Neural progenitor cell (in vitro differentiated cells): ENCODE measurements at places on chromosomes 3 and 15. TPM values are rescaled to one million over a fixed set of nuclear protein-coding genes. Genes with fewer than 3 reads are reported as not detected.

- H3K4me1 ChIP-seq, result peaks cover 5% of the 10 kb centered on the region
- H3K27me3 ChIP-seq, result peaks cover 41% of the 10 kb centered on the region
- no peak overlapping the region for H3K27ac ChIP-seq
Observed at GRCh38 chr3:132038198-132038825, 3.5 kb upstream of the CPNE4 start.

The DNAH12 gene
- 0.02 and 0.03 TPM in 2 replicates for total RNA-seq

The ZPLD1 gene
- 0.28 and 0.31 TPM in 2 replicates for total RNA-seq

The NCEH1 gene
- 3.7 and 7.7 TPM in 2 replicates for total RNA-seq

DNA sequence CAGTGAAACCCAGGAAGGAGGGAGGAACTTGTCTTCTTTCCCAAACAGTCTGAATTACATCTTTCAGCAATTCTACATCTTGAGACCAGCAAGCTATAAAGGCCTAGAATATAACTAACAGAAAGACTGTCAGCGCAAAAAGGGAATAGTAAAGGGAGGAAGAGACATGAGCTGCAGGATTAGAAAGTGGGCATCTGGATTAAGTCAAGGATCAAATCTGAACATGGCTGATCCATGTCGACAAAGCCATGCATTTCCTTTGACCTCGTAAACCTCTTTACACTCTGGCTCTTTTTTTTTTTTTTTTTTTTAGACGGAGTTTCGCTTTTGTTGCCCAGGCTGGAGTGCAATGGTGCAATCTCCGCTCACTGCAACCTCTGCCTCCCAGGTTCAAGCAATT is 35.4 kb upstream of the KCNMB3 start:
- H3K4me1 ChIP-seq, result no peaks in the 10 kb centered on the region
- H3K4me3 ChIP-seq, result no peak overlapping the region
- H3K27me3 ChIP-seq, result no peaks in the 10 kb centered on the region

- no peak for DNase-seq
- no peak overlapping the region for H3K27ac ChIP-seq
- no peaks in the 10 kb centered on the region for H3K27me3 ChIP-seq
- peaks cover 8% of the 10 kb centered on the region for H3K36me3 ChIP-seq
Observed at GRCh38 chr15:68298882-68299381, 21.4 kb downstream of the FEM1B start.

GRCh38 chr3:72426618-72427397 is 421.4 kb downstream of the SHQ1 start:
- H3K4me1 ChIP-seq, result peaks cover 35% of the 10 kb centered on the region
- H3K27me3 ChIP-seq, result no peaks in the 10 kb centered on the region
- no peak for DNase-seq
- H3K36me3 ChIP-seq, result peaks cover 4% of the 10 kb centered on the region
- H3K4me3 ChIP-seq, result no peak overlapping the region

DNA sequence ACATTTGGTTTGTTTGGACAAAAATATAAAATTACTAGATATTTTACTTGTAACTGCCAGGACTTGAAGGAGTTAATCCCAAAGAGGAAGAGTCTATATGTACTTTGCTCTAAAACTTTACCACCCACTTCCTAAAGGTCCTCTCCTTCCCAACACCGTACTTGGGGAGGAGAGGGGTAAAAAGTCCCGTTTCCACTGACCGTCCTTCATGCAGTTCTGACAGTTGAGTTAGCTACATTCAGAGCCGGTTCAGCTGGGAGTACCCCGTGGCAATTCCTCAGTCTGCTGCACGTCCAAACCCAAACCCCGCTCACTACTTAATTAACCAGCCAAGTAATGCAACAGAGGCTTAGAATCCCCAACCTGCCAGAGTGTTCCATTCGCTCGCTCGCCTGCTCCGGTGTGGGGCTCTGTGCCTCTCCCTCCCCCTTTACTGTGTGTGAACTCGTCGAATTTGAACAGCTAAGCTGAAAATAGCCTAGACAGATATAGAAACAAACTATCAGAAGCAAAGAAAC is 519.7 kb downstream of the FOXP1 start:
- H3K4me1 ChIP-seq, result peaks cover 43% of the 10 kb centered on the region
- no peaks in the 10 kb centered on the region for H3K36me3 ChIP-seq
- no peak overlapping the region for H3K27ac ChIP-seq
- H3K4me3 ChIP-seq, result peak overlapping the region; percentile 57
- DNase-seq, result peak; percentile 72
- peaks cover 4% of the 10 kb centered on the region for H3K27me3 ChIP-seq

GRCh38 chr15:41333026-41333562 is 413 bp downstream of the NUSAP1 start:
- H3K27me3 ChIP-seq, result no peaks in the 10 kb centered on the region
- peak overlapping the region; percentile 91 for H3K4me3 ChIP-seq
- peaks cover 22% of the 10 kb centered on the region for H3K4me1 ChIP-seq

The WDR73 gene
- 37.4 and 46.8 TPM in 2 replicates for total RNA-seq

- no peak for DNase-seq
- H3K4me1 ChIP-seq, result no peaks in the 10 kb centered on the region
- no peaks in the 10 kb centered on the region for H3K36me3 ChIP-seq
- no peak overlapping the region for H3K27ac ChIP-seq
- no peaks in the 10 kb centered on the region for H3K27me3 ChIP-seq
Observed at GRCh38 chr3:55085231-55085630, 157.4 kb upstream of the LRTM1 start.

DNA sequence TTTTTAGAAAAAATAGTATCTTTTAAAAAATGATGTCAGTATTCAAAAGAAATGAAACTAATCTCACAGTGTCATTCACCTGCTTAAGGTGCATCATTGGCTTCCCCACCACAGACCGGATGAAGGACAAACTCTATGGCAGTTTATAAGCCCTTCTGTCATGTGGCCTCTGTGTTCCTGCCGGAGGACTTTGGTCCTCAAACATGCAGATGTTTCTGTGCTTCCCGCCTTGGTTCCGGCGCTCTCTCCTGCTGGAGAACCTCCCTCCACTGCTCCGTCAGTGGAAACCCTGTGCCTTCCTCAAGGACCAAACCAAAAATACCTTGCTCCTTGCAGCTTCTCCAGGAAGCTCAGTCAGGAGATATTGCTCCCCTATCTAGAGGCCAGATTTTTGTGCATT is 326.3 kb downstream of the UACA start:
- no peaks in the 10 kb centered on the region for H3K27me3 ChIP-seq
- no peak overlapping the region for H3K27ac ChIP-seq
- no peaks in the 10 kb centered on the region for H3K36me3 ChIP-seq
- H3K4me1 ChIP-seq, result peaks cover 57% of the 10 kb centered on the region
- no peak overlapping the region for H3K4me3 ChIP-seq

DNA sequence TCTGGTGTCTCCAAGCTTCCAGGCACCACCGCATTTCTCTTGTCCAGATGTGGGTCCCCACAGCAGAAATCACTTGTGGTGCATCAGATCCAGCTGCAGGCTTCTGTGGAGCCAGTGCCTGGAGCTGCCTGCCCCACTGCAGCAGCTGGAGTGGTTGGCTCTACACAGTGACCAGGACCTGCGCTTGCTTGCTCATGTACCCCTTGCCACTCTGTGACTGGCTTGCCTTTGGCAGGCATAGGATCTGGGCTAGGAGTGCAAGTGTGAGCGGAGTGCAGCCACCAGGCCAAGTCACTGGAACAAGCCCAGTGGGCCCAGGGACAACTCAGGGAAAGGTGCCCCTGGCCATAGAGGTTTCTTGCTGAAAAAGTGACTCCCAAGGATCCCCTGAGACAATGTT is 1400.0 kb upstream of the ALCAM start:
- no peaks in the 10 kb centered on the region for H3K27me3 ChIP-seq
- peaks cover 10% of the 10 kb centered on the region for H3K4me1 ChIP-seq
- H3K4me3 ChIP-seq, result no peak overlapping the region
- no peaks in the 10 kb centered on the region for H3K36me3 ChIP-seq
- DNase-seq, result no peak

The LIPC gene
- not detected in 2 replicates for total RNA-seq

DNA sequence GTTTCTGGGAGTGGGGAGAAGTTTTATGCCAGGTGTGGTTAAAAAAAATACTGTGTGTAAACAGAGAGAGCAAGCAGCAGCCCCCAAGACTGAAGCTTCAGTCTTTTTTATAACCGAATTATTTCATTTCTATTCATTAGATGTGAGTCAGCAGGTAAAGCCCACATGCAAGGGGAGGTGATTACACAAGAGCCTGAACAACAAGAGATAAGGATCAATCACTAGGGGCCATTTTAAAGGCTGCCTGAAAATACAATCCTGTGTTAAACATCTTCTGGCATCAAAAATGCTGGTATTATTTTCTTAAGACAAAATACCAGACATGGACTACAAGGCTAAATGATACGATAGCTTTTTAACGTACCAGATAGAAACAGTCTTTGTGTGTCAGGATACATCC is 217.3 kb downstream of the SUCLG2 start:
- no peak for DNase-seq
- H3K4me1 ChIP-seq, result no peaks in the 10 kb centered on the region
- H3K27me3 ChIP-seq, result no peaks in the 10 kb centered on the region
- no peaks in the 10 kb centered on the region for H3K36me3 ChIP-seq
